Posterior cingulate gyrus (tissue), 11 donors: ENCODE measurements at places on chromosomes 6 and 20.

GRCh38 chr6:39590871-39591393 is 134.3 kb downstream of the KIF6 start:
- no peak for DNase-seq

DNA sequence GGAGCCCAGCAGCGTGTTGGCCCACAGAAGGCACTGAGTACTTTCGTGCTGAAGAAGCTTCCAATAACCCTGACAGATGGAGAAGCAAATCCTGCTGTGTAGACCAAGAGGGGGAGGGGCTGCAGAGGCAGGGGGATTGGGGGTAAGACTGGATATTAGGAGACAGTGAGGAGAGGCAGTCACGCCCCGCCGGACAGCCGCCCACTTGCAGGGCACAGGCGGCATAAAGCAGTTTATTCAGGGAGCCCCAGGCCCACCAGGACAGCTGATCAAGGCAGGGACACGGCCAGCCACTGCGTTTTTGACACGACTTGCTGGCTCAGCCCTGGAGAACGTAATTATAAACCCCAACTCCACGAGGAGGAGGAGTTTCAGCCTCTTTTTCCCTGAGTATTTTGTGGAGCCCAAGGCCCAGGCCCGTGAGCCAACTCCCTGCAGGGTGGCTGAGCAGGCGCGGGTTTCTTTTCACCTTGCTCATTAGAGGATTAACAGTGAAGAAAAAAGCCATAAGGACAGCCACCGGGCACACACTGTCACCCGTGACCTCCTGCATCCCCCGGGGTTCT is 177.9 kb downstream of the TFAP2C start:
- no peak for DNase-seq

GRCh38 chr6:4370066-4370465 is 234.7 kb upstream of the ECI2 start:
- no peak for DNase-seq

DNA sequence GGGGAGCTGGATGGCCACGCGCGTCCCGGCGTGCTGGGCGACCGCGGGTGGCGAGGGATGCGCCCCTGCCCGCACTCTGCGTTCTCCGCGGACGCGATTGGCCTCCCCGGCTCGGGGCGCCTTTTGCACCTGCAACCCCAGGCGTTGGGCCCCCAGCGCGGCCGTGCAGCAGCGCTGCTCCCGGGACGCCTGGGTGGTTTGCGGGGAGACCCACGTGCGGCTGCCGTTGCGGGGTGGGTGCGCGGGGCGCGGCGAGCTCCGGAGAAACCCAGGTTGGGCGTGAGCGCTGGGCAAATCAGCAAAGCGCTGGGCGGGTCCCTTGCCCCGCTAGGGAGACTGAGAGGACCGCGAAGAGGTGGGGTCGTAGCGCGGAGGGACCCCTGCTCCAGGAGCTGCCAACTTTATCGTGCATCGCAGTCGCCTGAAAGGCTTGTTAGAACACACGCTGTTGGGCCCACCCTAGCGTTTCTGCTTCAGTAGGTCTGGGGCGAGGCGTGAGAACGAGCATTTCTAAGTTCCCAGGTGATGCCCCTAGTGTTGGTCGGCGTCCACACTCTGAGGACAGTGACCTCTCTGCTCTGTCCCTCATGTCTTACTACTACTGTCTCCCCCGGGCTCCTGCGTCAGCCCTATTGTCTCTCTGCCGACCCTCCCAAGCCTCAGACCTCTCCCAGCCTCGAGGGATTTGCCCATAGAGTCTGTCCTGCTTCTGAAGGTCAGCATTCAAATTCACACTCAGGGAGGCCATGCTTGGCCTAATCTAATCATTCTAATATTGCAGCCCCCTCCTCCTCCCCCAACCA is 538 bp upstream of the ZFP64 start:
- peak; percentile 92 for DNase-seq

DNA sequence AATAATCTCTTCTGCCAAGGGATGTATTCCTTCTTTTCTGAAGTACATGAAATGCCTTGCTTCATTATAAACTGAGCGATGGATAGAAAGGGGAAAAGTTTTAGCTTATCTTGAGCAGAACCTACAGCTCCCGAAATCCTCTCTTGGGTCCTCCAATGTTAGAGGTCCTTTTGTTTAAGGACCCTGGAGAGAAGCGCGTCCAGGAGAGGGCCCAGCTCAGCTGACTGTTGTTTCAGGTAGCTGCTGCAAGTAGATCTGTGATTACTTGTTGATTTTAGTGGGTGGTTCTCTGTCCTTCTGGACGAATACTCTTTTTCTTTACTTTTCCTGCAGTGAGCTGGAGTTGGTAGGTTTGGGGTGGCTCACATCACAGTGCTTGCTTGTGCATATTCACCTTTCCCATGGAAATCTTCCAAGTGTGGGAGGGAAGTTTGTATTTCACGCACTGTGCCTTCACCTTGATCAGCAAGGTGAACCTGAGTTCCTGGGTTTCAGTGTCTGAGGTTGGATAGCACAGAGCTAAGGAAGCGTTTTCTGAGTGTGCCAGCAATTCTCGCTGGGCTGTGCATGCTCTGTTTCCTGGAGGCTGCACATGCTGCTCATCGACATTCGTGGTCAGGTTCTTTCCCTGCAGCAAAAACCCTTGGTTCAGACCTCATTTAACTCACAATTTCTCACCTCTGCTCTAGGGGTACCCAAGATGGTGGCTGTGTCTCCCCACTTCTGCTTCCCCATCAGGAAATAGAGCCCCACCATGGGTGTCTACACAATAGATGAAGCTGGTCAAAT is 176.3 kb downstream of the JARID2 start:
- no peak for DNase-seq

- DNase-seq = no peak
These were observed 7.7 kb downstream of the PHIP start for GRCh38 chr6:79070206-79070825.

- no peak for DNase-seq
These were observed 450.3 kb upstream of the MAN1A1 start for GRCh38 chr6:119799596-119800509.

DNA sequence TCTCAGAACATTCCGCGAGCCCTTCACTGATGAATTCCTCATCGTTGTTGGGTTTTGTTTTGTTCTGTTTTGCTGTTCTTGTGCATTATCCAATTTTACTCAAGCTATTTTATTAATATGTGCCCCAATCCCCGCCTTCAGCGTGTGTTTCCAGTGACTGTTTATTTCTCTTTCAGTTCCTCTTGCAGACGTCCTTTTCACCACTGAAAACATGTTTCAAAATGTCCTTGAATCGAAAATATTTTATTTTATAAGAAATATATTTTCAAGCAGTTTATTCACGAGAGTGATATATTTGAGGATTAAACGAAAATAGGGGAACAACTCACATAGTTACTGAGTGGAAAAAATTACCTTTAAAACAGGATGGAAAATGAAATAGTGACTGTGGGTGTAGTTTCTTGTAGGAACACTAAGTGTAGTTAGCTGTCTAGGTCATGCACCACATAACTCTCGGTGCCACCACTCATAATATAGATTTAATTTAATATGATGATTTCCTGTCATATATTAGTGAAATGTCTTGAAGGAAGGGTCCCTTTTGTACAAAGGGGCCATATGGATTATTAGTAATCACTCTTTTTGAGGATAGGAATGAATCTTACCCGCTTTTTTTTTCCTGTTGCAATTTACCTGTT is 45.3 kb upstream of the HDDC2 start:
- DNase-seq = no peak

- DNase-seq = no peak
These were observed 59.2 kb downstream of the LAMP5 start for GRCh38 chr20:9573335-9574151.

DNA sequence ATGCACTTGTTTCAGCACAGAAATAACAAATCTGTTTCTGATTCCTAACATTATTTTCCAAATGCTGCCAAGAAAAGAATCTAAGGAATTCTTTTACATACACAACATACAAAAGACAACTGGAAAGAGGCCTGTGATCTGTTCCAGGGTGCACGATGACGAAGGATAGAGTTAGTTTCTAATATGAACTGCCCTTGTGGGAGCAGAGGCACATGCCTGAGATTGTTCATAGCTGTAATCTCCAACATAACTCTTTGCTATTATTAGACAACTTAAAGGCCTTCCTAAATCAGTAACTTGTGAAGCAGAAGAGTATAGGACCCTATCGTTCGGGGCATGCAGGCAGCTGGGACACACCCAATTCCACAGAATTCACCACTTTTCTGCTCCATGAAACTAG is 41.2 kb upstream of the NHSL1 start:
- DNase-seq = no peak

GRCh38 chr20:2984028-2984501 is 59.4 kb upstream of the GNRH2 start:
- DNase-seq = no peak

DNA sequence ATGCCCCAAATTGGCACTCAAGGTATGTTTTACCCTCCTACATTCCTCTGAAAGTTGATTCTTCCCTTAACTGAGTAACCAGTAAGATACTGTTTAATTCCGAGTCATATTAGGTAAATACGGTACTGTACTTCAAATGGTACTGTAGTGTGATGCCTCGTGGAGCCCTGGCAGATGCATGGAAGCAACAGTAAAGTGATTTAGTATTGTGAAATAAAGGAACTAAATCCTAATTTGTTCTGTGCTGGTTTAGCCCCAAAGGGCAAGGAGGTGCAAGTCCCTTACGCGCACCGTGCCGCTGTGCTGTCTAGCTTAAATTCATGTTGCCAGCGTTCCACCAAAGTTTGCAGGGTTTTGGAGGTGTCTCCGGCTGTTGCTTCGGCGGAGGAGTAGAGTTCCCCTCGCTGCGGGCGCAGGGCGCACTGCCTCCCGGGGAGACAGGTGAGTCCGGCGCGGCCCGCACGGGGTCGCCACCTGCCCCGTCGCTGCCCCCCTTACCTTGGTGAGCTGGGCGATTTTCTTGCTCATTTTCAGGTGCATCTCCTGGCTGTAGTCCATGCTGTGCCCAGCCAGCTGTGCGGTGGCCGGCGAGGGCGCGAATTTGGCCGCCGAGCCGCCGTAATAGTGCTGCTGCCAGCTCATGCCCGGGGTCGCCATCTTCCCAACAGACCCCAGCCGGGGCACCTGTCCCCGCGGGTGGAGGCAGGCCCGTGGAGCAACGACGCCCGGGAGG is 655 bp downstream of the FAM184A start:
- DNase-seq = peak; percentile 30

DNA sequence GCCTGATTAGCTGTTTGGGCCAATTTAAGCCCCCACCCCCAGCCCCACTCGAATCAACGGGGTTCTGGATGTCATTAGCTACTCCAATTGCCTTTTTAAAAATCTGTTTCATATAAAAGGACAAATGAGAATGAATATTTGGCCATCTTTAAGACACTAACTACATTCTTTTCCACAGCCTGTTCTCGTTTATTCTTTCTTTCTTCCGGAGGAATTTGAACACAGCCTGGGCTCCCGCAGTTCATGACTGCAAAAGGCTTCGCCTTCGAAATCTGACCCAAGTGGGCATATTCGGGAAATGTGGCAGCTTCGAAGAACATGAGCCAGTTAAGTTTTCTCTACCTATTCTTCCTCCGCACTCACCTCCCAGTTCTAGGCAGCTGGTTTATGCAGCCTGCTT is 49.4 kb upstream of the NFATC2 start:
- no peak for DNase-seq

- no peak for DNase-seq
These were observed 760 bp upstream of the IBTK start for GRCh38 chr6:82248273-82248735.

- no peak for DNase-seq
These were observed 23.2 kb downstream of the L3MBTL3 start for GRCh38 chr6:130041594-130041993.

DNA sequence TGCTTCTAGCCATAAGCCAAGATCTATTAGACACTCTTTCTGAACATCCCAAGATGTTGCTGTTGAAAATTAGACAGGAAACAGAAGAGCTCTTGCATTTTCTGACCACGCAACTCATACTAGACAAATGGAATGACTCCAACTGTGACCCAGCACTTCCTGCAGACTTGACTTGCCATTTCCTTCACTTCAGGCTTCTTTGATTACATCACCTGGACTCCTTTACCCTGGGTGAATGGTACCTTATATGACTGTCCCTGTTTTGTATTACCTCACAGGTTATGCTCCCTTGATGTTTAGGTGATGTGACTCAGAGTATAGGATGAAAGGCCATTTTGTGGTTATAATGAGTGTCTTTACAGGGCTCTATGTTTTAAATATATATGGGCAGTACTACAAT is 236.1 kb downstream of the BMP2 start:
- DNase-seq = no peak

DNA sequence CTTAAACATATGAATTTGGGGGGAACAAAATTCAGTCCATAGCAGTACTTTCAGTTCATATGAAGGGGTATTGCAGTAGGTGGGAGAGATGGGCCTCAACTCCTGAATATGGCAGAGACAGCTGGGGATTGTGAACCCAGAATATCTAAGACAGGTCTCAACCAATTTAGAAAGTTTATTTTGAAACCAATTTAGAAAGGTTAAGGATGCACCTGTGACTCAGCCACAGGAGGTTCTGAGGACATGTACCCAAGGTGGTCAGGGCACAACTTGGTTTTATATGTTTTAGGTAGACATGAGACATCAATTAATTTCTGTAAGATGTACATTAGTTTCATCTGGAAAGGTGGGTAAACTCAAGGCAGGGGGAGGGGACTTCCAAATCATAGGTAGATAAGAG is 59.5 kb downstream of the MYO6 start:
- DNase-seq = no peak

GRCh38 chr6:167394339-167394738 is 69.5 kb downstream of the TTLL2 start:
- no peak for DNase-seq

DNA sequence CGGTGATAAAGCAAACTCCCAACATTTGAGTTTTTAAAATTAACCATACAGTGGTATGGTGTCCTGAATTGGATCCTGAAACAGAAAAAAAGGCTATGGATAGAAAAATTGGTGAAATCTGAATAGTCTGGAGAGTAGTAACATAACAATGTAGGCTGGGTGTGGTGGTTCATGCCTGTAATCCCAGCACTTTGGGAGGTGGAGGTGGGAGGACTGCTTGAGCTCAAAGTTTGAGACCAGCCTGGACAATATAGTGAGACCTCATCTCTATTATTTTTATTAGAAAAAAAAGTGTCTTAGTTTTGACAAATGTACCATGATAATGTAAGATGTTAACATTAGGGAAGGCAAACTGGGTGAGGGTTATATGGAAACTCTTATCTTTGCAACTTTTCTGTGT is 11.0 kb downstream of the EEF1A1 start:
- no peak for DNase-seq

DNA sequence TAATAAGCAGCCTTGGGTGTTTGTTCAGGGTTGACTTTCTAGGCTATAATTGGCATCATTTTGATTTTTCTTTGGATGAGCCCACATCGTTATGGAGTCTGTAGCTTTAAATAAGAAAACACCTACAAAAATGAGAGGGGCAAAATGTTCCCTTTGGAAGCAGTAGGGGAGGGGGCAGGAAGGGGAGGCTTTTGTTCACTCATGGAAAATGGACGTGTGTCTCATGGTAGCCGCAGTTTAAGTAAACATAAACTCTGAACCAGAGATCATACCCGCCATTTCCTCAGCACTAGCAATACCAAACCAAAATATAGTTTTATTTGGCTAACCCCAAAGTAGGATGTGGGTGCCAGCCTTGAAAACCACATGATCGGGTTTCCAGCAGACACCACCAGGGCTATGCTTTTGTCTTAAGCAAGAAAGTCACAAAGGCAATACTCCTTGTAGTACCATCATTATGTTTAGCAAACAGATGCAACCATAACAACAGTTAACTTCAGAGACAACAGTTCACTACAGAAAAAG is 572.5 kb upstream of the JAG1 start:
- no peak for DNase-seq
